ENCODE measurements at places on chromosomes 16 and 17.

DNA sequence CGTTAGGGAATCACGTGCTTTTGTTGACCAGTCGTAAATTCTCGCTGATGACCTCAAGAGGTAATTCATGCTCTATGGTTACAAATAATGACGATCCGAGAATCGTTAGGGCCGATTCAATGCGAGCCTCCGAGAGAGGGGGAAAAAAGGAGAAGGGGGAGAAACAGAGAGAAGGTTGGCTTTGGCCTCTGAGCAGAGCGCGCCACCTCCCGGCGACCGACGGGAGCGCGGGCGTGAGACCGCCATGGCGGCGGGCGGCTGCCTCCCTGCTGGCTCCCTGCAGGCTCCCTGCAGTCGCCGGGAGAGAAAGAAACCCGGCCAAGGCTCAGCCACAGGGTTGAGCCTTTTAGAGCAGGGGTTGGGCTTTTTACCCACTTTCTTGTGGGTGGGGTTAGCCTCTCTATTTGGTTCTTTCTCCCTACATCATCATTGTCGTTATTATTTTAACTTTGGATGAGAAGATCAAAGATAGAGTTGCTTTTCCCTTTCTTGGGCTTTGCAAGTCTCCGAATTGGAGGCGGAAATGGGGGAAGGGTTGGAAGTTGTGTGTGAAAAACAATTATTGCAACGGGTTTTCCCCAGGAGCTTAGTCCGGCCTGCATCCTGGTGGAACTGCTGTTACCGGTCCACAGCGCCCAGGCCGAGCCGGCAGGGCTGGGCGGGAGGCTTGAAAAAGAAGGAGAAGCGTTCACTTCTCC is 410 bp upstream of the HOXB5 start:
- DNase-seq = peak; percentile 95

DNA sequence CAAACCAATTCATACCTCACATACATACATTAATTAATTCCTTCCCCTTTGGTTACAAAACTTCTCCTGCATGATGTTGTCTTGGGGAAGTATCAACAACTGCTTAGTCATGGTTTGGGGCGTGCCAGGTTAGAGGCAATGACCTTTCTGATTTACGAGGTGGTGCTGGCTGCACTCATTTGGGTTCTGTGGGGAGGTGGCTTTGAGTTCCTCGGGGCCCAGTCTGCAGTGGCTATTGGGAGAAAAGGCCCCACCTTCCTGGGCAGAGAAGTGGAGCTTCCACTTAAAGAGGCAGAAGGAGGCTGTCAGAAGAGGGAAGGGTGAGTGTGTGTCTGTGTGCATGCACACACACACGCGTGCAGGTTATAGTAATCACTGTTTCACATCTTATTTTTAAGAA is 10.2 kb upstream of the ETV4 start:
- DNase-seq = no peak

- DNase-seq = no peak
These were observed 2.5 kb downstream of the KRT32 start for GRCh38 chr17:41464682-41465081.

DNA sequence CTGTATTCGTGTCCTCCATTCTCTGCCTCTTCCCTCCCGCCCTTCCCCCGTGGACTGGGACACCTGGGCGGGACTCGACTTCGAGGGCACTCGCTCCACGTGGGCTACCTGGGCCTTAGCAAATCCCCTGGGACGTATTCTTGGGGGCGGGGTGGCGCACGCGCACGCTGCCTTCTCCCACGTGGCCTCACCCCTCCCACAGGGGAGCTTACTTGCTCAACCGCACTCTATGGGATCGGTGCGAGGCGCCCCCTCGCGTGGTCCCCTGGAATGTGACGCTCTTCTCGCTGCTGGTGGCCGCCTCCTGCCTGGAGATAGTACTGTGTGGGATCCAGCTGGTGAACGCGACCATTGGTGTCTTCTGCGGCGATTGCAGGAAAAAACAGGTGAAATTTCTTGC is 3.5 kb downstream of the VMO1 start:
- DNase-seq = no peak

- no peak for DNase-seq
These were observed 101.6 kb downstream of the AXIN2 start for GRCh38 chr17:65459677-65460347.

DNA sequence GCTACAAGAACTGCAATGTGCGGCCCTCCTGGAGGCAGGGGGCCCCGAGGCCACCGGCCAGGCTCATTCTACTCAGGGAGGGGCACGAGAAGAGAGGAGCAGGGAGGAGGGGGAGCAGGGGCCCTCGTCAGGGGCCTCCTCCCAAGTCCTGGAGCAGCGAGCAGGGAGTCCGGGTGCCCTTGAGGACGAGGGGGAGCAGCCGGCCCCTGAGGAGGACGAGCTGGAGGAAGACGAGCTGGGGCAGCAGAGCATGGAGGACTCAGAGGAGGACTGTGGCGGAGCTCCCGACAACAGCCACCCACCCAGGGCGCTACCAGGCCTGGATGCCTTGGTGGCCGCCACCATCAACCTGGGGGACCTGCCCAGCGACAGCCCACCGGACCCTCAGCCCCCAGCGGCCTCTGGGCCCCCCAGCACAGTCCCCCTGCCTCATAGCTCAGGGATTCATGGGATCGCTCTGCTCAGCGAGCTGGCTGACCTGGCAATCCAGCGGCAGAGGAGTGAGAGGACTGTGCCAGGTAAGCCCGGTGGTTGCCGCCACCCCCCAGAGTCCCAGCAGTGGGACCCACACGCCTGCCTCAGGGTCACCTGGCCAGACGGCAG is 52.2 kb downstream of the BAHCC1 start:
- DNase-seq = no peak

GRCh38 chr17:63973930-63974593 is 1.3 kb upstream of the SCN4A start:
- DNase-seq = no peak

- DNase-seq = no peak
These were observed 45.3 kb downstream of the BRD7 start for GRCh38 chr16:50323335-50324011.

GRCh38 chr17:39164675-39165143 is 1.3 kb downstream of the ARL5C start:
- DNase-seq = no peak

DNA sequence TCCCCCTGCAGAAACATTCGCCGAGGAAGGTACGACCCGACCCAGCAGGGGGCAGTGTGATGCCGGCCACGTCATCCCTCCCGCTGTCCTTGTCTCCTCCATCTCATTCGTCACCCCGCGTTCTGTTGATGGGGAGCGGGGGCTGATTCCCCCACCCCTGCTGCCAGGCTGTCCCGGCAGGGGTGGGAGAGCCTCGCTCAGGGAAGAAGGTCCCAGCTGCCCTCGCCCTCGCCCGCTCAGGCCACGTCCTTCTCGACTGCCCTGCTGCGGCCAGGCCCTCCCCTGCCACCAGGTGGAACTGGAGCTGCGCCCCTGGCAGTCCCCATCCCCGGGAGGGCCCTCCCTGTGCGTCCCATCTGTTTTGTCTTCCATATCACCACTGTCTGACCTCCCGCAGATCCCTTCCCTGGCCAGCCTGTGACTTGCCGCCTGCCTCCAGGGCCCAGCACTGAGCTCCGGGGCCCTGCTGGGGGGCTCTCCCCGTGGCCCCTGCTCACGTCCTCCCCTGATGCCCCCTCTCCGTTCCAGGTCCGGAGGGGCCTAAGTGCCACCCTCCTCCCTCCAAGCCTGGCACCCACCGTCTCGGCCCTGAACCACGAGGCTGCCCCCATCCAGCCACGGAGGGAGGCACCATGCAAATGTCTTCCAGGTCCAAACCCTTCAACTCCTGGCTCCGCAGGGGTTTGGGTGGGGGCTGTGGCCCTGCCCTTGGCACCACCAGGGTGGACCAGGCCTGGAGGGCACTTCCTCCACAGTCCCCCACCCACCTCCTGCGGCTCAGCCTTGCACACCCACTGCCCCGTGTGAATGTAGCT is 20.6 kb downstream of the ADAM11 start:
- DNase-seq = peak; percentile 42

DNA sequence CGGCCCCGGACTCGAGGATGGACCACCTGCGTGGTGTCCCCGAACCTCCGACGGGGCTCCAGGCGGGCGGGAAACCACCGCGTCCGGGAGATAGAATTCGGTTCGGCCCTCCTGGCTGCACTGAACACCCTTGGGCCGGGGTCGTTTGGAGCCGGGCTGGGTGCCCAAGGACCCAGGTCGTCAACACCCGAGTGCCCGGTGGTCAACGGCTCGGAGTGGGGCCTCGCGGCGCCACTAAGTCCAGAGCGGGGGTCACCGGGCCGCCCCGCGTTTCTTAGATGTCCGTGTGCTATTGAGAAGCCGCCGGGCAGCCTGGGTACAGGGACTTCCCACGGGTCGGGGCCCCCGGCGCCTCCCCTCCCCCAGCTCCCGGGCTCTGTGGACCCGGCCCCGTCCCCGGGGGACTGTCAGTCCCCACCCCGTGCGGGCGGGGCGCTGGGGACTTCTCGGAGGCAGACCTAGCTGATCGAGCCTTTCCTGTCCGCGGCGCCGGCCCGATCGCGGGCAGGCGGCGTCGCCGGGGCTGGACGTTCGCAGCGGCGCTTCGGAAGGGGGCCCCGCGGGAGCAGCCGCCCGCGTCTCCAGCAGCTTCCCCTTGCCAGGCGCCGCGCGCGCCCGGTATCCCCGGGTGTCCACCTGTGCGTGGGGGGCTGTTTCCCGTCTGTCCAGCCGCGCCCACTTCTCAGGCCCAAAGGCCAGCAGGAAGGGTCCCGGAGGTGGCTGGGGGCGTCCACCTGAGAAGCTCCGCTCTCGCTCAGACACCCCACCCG is 655 bp upstream of the NPTX1 start:
- DNase-seq = no peak

GRCh38 chr17:32970281-32970680 is 21.4 kb upstream of the SPACA3 start:
- DNase-seq = no peak

GRCh38 chr16:88430524-88431446 is 22.3 kb upstream of the ZFPM1 start:
- DNase-seq = no peak

DNA sequence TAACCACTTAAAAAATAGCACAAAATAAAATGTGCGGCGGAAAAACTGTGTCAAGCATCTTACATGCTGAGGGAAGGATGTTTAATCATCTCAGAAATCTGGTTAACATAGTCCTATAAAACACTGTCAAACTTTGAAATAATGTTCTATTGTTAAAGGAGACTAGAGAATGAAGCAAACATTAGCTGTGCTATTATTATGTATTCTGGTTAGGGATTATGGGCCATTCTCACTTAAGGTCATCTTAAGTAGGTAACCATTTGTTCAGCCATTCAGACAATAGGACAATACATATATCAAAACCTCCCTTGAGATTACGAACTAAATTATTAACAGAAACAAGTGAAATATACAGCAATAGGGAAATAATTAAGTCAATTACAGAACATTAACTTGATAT is 24.7 kb downstream of the GRB2 start:
- no peak for DNase-seq

DNA sequence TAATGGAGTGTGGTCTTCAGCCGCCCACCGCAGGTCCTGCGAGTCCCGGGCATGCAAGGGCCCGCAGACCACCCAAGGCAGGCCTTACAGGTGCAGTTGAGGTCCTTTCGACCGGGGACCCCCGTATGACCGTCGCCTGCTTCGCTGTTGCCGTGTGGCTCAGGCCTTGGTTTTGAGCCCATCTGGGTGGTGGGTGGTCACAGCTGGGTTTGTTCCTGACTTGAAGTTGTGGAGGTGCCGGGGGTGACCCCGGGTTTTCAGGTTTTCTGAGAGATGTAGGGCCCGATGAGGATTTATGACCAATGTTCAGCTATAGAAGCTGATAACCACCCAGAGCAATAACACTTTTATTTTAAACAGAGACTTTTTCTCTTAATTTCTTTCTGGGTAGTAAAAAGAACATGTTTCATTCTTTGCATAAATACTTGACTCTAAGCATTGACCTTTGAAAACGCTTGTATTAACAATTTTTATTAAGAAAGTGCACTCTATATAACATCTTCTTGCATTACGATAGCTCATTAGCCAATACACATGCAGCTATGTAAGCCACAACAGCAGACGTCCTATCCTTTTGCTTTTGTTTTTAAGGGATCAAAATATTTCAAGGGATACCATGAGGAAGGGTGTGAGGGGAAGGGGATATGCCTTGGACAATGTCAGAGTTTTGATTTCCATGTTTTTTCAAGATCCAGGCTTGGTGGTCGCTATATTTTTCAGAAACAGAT is 1.9 kb downstream of the FOXL1 start:
- no peak for DNase-seq

DNA sequence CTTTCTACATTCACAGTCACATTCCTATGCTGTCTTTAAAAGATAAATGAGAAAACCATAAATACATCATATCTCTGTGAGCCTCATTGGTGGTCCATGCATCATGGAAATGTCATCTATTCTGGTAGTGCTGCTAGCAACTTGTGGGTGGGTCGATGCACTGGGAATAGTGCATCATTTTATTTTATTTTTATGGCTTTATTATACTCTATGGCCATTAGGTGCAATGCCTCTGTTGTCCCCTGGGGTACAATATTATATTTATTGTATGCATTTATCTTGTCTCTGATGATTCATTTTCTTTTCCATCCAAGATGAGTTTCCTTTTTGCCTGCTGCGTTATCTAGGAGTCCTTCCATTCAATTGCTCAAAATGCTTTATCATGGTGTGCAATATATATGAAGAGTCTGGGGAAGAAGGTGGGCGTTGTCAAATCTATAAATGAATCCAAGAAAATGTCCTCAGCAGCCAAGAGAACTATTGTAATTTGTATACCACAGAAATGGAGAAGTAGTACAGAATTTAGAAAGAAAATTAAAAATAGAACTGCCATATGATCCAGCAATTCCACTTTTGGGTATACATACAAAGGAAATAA is 324.0 kb downstream of the KCNJ2 start:
- no peak for DNase-seq

- no peak for DNase-seq
These were observed 37.5 kb downstream of the ARHGAP17 start for GRCh38 chr16:24977678-24978075.

DNA sequence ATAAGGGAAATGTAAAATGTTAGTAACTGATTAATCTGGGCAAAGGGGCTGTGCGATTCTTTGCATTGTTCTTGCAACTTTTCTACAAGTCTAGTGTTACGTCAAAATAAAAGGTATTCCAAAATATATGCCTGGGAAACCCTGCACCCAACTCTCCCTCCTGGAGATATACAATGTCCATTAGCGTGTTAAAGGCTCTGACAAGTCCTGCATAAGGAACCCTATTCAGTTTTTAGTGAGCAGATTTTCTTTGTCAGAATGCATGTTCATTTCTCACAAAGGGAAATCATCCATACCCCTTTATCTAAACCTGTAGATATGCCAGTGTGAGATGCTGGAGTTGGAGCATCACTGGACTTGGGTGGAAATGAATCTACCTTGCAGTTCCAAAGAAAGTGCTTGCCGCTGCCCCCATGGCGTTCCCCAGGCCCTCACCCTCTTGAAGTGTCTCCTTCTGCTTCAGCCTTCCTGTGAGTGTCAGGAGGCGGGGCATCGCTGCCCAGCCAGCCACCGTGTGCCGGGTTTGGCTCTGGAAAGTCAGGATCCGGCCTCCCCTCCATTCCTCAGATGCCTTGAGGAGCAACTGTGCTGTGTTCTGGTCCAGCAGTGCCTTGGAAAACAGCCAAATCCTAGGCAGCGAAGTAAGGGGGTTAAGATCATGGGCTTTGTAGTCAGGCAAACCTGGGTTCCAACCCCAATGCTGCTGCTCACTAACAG is 85.5 kb downstream of the RMI2 start:
- DNase-seq = no peak
